SK-N-MC (cell line): ENCODE measurements at places on chromosomes 12 and 14.

DNA sequence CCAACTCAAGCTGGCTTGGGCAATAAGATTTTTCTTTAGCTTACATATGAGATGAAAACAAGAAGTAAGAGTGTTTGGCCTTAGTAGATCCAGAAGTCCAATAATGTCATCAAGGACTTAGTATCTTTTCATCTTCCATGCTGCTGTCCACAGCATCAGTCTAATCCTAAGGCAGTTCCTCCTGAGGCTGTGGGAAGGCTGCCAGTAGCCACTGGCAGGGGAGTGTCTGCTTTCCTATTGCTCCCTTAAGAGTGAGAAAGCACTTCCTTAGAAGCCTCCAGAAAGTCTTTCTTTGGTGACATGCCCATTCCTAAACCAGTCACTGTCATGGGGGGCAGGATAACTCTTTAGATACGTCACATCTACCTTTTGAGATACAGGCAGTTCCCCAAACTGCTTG is 317.7 kb downstream of the BMP4 start:
- DNase-seq, result no peak

DNA sequence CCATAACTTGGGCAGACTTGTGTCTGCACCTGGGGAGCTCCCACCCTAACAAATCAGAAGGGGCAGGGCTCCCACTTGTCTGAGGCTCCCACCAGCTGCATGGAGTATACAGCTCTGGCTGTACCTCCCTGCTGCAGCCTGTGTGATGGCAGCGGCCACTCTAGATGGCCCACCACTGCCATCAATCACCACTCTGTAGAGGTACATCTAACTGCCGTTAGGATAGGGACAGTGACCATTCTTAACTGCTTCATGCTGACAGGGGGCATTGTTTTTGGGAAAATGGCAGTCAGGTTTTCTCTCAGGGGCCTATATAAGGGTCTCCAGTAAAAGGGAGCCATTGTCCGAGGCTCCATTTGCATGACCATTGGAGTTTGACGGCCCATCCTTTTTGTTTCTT is 42.2 kb downstream of the HSD17B6 start:
- DNase-seq, result no peak

GRCh38 chr12:116226026-116226425 is 51.5 kb downstream of the MED13L start:
- DNase-seq, result no peak

DNA sequence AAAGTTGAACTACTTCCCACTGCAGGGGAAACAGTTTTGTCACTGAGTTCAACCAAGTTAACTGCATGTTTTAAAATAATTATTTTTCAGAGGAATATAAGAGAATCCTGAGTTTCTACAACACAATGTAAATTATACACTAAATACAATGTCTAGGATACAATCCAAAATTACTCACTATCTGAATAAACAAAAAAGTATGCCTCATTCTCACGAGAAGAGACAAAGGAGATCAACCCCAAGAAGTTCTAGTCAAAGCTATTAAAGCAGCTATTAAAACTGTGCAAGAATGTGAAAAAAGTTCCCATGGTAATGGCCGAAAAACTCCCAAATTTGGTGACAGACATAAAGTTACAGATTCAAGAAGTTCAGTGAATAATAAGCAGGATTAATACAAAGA is 8.8 kb upstream of the KCNK13 start:
- DNase-seq, result no peak

- no peak for DNase-seq
These were observed 62.7 kb downstream of the RBM19 start for GRCh38 chr12:113903381-113903863.

DNA sequence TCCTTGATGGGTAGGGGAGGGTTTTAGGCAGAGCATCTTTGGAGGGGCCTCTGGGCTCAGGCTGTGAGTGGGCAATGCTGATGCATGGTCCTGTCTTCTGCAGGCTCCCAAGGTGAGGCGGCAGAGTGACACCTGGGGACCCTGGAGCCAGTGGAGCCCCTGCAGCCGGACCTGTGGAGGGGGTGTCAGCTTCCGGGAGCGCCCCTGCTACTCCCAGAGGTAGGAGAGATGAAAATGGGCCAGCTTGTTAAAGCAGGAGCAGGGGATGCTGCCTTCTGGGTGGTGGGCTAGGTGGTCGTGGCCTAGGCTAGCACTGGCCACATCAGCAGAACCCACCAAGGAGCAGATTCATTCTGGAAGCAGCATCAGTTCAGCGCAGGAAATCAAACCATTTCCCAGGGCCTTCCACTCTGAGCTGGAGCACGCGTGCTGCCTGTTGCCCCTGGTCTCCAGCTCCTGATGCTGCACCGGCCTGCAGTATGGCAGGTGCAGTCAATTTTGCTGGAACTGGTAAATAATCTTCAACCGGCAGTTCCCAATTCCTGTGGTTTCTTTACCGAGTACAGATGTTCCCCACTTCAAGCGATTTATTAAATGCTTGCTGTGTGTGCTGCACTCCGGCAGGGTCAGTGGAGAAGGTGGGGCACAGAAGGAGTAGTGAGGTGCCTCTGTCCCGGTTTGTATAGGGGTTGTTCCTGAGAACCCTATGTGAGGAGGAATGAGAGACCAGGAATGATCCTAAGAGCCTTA is 7.4 kb downstream of the PAPLN start:
- no peak for DNase-seq

GRCh38 chr12:72256725-72257124 is 15.4 kb upstream of the TRHDE start:
- no peak for DNase-seq

GRCh38 chr12:54935235-54935951 is 49.2 kb downstream of the TESPA1 start:
- DNase-seq, result no peak

DNA sequence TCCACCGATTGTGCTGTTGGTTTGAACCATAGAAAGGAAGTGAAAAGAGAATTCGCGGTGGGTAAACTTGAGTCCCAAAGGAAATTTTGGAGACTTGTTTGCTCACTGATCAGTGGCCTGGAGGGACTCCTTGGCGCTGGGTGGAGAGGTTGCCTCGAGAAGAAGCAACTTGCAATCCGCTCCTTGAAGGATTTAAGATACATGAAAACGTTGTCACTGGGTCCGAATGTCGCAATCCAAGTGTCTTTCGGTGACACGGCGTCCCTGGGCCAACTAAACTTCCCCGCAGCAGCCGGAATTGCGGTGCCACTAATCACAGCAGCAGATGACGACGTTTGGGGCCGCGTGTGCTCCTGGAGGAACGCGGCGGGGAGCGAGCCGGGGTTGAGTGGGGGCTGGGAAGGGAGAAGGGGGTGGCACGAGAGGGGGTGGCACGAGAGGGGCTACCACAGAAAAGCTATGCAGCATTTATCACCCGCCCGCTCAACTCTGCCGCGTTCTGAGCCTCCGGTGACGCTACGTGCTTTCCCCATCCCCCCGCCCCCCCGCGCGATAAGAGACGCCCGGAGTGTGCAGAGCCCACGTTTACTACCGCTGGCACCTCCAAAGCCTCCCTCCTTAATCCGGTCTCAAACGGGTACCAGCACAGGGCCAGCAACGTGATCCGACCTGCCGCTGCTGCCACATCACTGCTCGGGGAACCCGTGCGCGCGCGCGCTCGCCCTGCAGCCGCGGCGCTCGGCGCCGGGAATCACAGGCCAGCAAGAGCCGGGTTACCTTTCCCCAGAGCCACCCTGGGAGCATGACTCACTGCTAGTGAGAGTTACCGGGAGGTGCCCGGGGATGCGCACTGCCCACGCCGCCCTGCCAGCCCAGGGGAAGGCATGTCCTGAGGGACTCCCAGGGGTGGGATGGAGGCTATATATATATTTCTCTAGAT is 833 bp upstream of the BHLHE41 start:
- no peak for DNase-seq

DNA sequence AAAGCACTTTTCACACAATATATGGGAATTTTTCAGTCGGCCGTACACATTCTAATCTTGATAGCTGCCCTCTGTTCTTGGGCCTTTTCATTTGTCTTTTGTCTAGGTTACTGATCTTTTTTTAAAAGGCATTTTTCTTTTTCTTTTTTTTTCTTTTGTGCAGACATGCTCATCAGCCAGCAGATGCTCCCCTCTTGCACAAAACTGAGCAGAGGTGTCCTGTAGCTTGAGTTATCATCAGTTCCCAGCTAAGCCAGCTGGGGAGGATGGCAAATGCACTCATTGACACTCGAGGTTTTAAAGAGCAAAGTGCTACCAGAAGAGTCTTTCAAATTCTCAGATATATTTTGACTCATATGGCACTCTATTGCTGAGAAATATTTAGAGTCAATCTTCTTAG is 913.9 kb upstream of the SEL1L start:
- DNase-seq, result no peak

GRCh38 chr12:30046376-30046775 is 262.6 kb upstream of the TMTC1 start:
- DNase-seq, result no peak

DNA sequence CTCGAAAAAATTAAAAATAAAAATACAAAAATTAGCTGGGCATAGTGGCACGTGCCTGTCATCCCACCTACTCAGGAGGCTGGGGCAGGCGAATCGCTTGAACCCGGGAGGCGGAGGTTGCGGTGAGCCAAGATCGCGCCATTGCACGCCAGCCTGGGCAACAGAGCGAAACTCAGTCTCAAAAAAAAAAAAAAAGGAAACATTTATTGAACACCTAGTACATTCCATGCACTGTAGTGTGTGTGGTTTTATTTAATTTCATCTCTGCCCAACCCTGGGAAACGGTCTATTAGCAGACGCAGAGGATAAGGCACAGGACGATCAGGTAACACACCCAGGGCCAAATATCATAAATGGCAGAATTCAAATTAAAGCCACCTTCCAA is 35.8 kb upstream of the SINHCAF start:
- no peak for DNase-seq

DNA sequence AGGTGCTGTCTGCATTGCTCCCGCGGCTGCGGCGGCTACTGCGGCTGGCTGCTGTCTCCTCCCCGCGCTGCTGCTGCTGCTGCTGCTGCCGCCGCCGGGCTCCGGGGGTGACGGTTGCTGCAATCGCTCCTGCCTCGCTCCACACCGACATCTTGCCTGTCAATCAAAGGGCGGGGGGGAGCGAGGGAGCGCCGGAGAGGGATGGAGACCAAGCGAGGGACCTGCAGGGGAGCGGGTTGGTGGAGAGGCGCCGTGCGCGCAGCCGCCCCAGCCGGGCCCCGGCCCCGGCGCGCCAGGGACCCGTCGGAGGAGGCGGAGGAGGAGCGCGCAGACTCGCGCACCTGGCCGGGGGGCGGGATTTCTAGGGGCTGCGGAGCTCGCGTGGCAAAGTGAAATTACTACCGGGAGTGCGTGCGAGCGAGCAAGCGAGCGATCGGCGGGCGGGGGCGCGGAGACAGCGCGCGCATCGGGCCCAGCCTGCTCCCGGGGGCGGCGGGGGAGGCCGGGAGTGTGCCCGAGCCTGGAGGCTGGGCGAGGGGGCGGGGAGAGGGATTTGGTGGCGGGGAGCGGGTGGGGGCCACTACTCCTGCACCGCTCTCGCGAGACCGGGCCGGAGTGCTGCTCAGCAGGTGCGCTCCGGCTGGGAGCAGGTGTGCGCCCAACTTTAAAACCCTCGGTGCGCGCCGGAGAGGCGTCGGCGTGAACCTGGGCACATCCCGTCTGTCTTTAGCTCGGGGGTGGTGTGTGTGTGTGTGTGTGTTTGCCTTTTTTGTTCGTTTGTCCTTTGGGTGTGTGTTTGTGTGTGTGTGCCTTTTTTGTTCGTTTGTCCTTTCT is at the start of gene KSR2:
KSR2 (minus strand) TSS at position 165 of the 834 bp plus-strand sequence. CDS start 735 bp downstream, outside the sequence.
- no peak for DNase-seq

DNA sequence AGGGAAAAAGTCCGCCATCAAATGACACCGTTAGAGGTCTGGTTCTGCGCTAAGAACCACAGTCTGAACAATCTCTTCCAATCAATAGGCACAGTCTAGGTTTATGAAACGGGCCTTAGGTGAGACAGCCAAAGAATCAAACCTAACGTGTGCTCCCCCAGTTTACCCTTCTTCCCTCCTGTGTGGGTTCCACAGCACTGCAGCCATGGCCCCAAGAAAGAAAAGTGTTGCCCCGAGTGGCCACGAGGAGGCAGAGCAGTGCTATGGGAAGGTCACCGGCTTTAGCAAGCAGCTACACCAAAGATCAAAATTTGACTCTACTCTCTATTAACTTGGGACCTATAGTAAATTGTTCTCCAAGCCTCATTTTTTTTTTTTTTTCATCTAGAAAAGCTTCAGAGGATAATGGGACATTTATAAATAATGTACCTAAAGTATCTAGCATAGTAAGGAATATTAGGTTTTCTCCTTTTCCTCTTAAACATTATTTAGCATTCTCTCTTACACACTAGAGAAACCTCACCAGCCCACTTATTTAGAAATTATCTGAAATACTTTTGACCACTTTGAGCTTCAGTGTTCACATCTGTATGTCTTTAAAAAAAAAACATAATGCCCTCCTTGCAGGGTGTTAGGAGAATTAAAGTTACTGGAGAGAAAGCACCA is 70.2 kb upstream of the GPHB5 start:
- DNase-seq, result no peak

DNA sequence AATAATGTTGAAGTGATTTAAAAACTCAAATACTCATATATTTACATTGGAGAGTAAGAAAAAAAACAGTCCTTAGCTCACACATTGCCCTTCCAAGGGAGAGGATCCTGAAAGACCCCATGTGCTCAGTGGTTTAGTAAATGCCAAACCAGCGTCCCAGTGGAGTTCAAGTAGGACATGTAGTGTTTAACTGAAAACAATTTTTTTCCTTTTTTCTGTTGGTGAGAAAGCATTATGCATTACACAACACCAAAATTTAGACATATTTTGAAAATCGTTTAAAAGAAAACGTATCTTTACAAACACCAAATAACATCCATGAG is 33.6 kb downstream of the UBR7 start:
- no peak for DNase-seq

GRCh38 chr12:46383654-46384450 is 11.3 kb upstream of the SLC38A2 start:
- no peak for DNase-seq
